ENCODE measurements at places on chromosomes 3 and 15. TPM values are rescaled to one million over a fixed set of nuclear protein-coding genes. Genes with fewer than 3 reads are reported as not detected.

The GABRG3 gene
- 0.13 TPM for total RNA-seq

The CPN2 gene
- not detected for total RNA-seq

The ARPP21 gene
- not detected for total RNA-seq

The SOX14 gene
- not detected for total RNA-seq

The NRG4 gene
- total RNA-seq: not detected

The DNAH1 gene
- 0.10 TPM for total RNA-seq

The IGF2BP2 gene
- 157 TPM for total RNA-seq

The PRSS50 gene
- not detected for total RNA-seq

The CYP1A1 gene
- 2.5 TPM for total RNA-seq

The CD86 gene
- not detected for total RNA-seq

The MITF gene
- 3.7 TPM for total RNA-seq

The SPSB4 gene
- not detected for total RNA-seq

The SPTBN5 gene
- total RNA-seq: 3.9 TPM

The ZBTB47 gene
- total RNA-seq: 13.0 TPM

The CCDC39 gene
- total RNA-seq: 0.03 TPM

The ADAMTS9 gene
- total RNA-seq: 1.8 TPM

The MAGI1 gene
- 15.2 TPM for total RNA-seq

The SERF2 gene
- 319 TPM for total RNA-seq

The CLDND1 gene
- 43.4 TPM for total RNA-seq

The AMIGO3 gene
- total RNA-seq: 2.0 TPM

The FOXB1 gene
- not detected for total RNA-seq

The SNURF gene
- total RNA-seq: 5.8 TPM

The TGM5 gene
- 0.20 TPM for total RNA-seq

The DUOXA2 gene
- not detected for total RNA-seq

The RNF168 gene
- 15.1 TPM for total RNA-seq

The SLCO2A1 gene
- total RNA-seq: not detected

The PTH1R gene
- 2.6 TPM for total RNA-seq

The OR5K1 gene
- total RNA-seq: not detected

The FAM81A gene
- 5.0 TPM for total RNA-seq

The ABCC5 gene
- 17.3 TPM for total RNA-seq

The CAPN3 gene
- not detected for total RNA-seq

The WNT5A gene
- total RNA-seq: 9.9 TPM

The EXD1 gene
- not detected for total RNA-seq

The ZNF717 gene
- 10.8 TPM for total RNA-seq

The ASTE1 gene
- total RNA-seq: 12.9 TPM

The WWTR1 gene
- 116 TPM for total RNA-seq

The ITIH1 gene
- not detected for total RNA-seq

The IRAK2 gene
- 9.1 TPM for total RNA-seq

The GHSR gene
- not detected for total RNA-seq

The XIRP1 gene
- not detected for total RNA-seq

The PIGZ gene
- total RNA-seq: 0.67 TPM

The ITGA11 gene
- 0.77 TPM for total RNA-seq

The NKIRAS1 gene
- 25.0 TPM for total RNA-seq

The LMAN1L gene
- not detected for total RNA-seq

The GOLGA6A gene
- total RNA-seq: not detected

The SAMMSON gene
- total RNA-seq: 0.43 TPM

The BCL2A1 gene
- 7.9 TPM for total RNA-seq

The ASB14 gene
- total RNA-seq: 0.20 TPM

The DGKG gene
- 20.3 TPM for total RNA-seq

The SCG5 gene
- 36.1 TPM for total RNA-seq

The SH3GL3 gene
- total RNA-seq: 3.5 TPM

The SEMA6D gene
- 0.35 TPM for total RNA-seq
